Left cardiac atrium (tissue), 4 donors: ENCODE measurements at places on chromosomes 16 and 17.
A peak's percentile ranks its signal among the peaks of the same experiment; 100 is the strongest.

GRCh38 chr17:10737168-10737622 is 7.4 kb upstream of the TMEM220 start:
- DNase-seq: peak; percentile 58

DNA sequence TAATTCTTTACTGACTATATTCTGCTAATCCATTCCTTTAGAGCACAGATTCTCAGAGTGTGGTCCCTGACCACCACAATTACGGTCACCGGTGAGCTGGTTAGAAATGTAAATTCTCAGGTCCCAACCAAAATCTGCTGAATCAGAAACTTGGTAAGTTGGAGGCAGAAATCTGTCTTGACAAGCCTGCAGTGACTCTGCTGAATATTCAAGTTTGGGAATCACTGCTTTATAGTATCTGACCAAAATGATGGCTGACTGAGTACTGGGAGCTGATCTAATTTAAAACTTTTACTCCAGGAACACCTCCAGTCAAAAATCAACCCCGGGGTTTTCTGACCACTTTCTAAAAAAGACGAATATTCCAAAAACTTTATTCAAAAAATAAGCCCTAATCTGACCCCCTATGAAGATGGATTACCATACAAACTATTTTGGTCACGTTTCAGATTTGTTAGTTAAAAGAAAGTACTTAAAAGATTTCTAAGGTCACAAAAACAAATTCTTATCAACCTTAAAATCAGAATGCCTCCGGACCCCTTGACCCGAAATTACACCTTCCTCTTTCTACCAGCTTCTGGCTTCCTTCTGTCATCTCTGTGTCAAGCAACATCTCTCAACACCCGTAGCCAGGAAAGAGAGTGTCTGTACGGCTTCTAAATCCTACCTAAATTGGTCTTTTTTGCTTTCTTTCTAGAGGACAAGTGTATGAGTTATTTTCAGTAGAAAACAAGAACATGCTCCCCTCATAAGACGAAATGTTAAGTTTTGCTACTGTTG is 38.6 kb downstream of the CREBBP start:
- no peak for DNase-seq

DNA sequence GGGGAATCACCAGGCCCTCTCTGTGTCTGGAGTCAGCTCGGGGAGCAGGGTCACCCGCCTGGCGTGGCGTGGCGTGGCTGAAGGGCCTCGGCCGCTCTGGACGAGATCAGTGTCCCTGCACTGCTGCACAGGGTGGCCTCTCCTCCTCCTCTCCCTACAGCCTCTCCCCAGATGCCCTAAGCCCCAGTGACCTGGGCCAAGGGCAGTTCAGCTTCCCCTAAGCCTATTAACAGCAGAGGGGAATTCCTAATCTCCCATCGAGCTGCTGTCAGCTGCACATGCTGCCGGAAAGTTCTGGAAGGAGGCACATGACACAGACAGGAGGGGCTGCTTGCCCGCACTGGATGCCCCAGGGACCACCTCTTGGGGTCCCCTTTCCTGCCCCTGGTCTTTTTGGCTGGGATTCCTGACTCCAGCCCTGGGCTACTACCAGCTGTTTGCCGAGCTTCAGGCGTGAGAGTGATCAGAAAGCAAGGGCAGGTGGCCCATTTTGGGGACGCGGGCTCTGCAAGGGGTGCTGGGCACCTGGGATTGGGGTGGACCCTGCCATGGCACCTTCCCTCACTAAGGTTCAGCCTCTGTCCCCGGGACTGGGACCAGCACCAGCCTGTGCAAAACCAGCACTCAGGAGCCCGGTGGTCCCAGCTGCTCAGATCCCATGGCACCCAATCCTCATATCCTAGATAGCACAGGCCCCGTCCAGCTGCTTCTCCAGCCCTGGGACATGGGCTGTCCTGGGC is 794 bp downstream of the PDE6G start:
- DNase-seq: no peak

GRCh38 chr17:81939881-81940385 is 2.8 kb upstream of the PYCR1 start:
- peak; percentile 77 for DNase-seq

DNA sequence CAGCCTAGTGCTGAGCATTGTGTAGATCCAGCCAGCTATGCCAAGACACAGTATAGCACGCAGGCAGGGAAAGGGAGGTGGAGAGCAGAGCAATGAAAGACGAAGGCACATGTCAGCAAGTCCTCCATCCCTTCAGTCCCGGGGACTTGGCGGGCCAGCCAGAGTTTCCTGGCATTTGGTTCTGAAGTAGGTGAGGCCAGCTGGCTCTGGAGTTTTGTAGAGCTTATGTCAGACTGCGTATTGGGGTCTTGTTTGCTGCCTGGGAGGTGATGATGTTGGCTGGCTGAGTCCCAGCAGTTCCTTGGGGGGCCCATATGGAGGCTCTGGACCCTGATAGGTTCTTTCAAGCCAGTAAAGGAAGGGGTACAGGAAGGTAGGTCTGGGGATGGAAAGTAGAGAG is 55.7 kb upstream of the AKTIP start:
- no peak for DNase-seq

DNA sequence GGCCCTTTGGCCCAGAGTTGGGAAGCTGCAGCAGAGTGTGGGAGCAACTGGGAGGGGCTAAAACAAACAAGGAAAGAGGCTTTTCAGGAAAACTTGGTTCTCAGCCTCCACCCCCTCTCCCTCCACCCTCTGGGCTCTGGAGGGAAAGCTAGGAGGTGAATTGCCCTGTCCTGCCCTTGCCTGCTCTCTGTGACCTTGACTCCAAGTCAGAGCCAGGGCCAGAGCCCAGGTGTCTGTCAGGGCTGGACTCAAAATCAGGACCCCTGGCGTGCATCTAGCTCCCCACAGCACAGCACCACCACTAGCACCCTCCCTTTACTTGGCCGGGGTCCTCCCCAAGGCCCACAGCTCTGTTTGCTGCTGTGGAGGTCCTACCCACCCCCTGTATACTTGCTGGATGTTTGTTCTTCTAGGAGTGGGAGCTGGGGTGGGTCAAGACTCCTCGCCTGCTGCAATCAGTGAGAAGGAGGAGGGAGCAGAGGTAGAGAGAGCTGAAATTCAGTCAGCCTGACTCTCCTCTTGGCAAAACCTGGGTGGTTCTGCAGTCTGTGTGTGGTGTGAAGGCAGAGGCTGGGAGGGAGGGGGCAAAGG is 2.8 kb upstream of the NR1D1 start:
- no peak for DNase-seq

DNA sequence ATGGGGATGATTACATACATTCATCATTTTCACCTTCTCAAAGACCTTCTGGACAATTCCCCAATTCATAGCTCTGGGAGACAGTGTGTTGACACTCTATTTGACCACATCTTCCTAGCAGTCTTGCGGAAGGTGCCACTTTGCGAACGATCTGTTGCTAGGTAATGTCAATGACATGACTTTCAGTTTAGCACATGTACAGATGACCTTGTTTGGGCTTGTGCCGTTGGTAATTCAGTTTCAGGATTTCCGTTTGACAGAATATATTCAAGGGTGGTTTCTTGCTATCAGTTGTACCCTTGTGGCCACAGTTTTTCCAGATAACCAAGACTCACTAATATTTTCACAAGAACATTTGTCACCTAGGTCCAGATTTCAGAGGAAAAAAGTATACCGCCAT is 478.2 kb downstream of the WWOX start:
- DNase-seq: no peak

DNA sequence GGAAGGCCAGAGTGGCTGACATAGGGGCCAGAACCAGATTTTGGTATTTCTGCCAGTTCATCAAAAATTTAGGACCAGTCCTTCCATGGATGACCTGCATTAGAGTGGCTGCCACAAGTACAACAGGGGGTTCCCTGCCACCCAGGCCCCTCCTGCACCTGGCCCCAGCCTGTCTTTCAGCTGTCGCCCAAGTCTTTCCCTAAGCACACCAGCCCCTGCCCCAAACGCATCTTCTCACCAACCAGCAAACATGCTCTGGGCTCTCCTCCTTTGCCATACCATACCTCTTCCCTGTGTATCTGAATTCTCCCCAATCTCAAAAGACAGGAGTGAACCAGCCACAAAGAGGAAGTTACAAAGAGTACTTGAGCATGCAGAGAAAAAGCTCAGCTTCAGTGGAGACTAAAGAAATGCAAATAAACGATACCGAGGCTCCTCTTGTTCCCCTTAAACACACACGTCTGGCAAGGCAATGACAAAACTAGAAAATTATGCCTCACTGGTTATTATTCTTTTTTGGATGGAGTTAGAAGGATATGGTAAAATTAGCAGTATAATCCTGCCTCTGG is 130.6 kb downstream of the DYNLRB2 start:
- DNase-seq: no peak

- no peak for DNase-seq
Observed at GRCh38 chr17:39963829-39964228, 1.0 kb downstream of the GSDMA start.

- no peak for DNase-seq
Observed at GRCh38 chr17:73650140-73650539, 5.9 kb upstream of the SDK2 start.

GRCh38 chr17:39705786-39706348 is 6.0 kb downstream of the ERBB2 start:
- DNase-seq: no peak

DNA sequence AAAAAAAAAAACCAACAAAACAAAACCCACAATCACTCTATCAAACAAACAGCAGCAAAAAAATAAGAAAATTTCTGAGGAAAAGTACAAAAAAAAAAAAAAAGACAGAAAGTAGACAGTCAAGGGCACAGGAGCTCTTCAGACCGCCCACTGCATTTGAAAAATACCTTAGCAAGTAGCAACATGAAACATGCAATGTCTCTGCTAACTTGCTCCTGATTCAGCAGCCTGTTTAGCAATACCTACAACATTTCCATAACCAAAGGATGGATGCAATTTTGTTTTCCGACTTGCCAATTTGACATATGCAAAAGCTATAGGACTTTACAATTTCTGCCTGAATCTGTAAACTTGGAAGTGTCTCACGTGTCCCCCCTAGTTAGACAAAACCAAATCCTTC is 57.4 kb downstream of the SYNRG start:
- DNase-seq: no peak

- DNase-seq: no peak
Observed at GRCh38 chr17:45001310-45001709, 33.2 kb upstream of the C1QL1 start.

GRCh38 chr17:21397341-21398190 is 21.4 kb downstream of the KCNJ12 start:
- no peak for DNase-seq

DNA sequence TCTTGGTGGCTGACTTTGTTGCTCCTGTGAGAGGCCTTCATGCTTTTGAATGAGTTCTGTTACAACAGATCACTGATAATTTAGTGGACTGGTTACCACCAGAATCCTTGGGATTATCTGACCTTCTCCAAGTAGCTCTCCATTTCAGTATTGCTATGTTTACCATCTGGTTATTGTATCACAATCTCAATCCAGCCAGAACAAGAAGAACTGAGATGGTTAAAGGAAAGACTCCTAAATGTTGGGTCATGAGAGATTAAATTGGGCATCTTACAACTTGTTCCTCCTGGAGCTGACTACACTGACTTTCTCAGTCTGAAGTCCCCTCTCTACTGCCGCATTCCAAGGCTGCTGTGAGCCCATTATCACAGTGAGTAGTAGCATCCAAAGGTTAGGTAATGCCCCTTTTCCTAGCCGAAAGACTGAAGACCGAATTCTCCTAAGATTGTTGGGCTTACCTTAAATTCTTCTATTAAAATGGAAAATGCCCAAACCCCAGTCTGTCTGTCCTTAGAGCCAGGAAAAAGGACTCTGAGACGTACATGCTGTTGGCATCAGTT is 181.7 kb upstream of the TBX2 start:
- DNase-seq: no peak

DNA sequence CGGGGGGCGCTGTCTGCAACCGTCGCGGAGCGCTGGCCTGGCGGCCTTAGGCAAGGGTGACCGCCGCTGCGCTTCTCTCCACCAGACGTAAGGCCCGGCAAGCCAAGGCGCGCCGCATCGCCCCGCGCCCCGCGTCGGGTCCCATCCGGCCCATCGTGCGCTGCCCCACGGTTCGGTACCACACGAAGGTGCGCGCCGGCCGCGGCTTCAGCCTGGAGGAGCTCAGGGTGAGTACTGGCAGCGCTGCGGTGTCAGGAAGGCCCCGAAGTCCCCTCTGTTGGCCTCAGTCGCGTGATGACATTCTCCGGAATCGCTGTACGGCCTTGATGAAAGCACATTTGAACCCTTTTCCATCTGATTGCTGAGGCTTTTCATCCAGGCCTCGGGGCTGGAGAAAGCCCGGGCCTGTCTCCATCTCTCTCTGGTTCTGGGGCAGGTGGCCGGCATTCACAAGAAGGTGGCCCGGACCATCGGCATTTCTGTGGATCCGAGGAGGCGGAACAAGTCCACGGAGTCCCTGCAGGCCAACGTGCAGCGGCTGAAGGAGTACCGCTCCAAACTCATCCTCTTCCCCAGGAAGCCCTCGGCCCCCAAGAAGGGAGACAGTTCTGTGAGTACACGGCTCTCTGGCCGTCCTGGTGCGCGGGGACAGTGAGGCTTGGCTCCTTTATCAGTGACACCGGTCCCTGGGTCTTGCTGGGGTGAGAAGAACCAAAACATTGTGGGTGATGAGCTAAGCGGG is 831 bp downstream of the RPL13 start:
- no peak for DNase-seq

GRCh38 chr16:49282690-49283375 is 1.2 kb upstream of the CBLN1 start:
- DNase-seq: no peak

- DNase-seq: no peak
Observed at GRCh38 chr16:67594256-67594915, 32.1 kb downstream of the CTCF start.

- no peak for DNase-seq
Observed at GRCh38 chr17:2705263-2705662, 6.3 kb downstream of the CLUH start.

DNA sequence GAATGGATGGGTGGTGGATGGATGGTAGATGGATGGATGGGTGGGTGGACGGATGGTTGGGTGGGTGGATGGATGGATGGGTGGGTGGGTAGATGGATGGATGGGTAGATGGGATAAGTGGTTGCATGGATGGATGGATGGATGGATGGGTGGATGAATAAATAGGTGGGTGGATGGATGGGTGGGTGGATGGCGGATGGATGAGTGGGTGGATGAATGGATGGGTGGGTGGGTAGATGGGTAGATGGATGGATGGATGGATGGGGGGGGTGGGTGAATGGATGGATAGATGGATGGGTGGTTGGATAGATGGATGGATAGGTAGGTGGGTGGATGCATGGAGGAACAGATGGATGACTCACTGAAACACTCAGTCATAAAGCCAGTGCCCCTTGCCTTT is 51.0 kb upstream of the FASN start:
- no peak for DNase-seq
